ENCODE measurements at places on chromosomes 2 and 18.

- DNase-seq: no peak
Observed at GRCh38 chr2:70145851-70146739, 44.7 kb downstream of the C2orf42 start.

- DNase-seq: no peak
Observed at GRCh38 chr2:198394208-198394607, 589.8 kb downstream of the PLCL1 start.

DNA sequence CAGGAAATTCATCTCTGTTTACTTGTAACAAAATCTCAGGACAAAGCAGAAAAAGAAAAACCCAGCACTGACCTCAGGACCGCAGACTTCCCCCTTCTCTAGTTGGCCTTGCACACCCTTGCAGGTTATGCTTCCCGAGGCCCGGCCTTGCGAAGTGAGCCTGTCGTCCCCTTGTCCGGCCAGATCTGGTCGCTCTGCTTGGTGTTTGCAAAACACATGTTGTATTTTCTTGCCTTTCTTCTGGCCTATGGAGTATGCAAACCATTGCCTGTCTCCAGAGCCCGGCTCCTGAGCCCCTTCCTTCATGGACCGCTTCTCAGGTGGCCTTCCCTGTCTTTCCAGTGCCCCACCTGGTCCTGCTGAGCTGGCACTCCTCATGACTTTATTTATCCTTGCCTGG, 4.8 kb downstream of the IMPA2 start:
- DNase-seq: no peak

DNA sequence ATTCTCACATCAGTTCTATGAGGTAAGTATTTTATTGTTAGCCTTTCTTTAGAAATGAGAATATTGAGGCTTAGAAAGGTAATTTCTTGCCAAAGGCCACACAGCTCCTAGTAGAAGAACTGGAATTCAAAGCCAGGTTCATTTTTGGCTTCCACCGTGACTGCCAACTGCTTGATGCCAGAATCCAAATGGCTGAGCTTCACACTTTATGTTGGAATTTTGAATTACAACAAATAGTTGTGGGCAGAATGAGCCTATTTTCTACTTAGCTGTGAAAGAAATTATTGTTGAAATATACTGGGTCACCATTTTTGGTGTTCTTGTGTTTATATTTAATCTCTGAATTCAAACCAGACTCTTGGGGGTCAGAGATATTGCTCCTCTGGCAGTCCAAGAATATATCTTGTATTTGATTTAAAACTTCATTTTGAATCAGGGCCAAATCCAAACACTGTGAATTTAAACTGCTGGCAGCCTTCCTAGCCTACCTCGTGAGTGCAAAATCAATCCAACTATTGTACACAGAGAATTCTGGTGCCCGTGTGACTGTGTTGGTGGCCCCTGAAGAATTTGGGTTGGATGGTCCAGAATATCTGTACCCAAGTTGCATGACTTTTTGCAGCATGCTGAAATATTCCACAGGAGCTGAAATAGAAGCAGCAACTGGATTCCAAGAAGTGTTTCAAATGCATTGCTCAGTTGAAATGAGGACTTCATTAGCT, 35.6 kb upstream of the LPIN1 start:
- DNase-seq: no peak

- DNase-seq: no peak
Observed at GRCh38 chr2:241314226-241315092, 1.0 kb downstream of the HDLBP start.

GRCh38 chr18:56433919-56434318, 204.5 kb downstream of the TXNL1 start:
- no peak for DNase-seq

GRCh38 chr2:236629961-236630872, 60.6 kb downstream of the ACKR3 start:
- no peak for DNase-seq

DNA sequence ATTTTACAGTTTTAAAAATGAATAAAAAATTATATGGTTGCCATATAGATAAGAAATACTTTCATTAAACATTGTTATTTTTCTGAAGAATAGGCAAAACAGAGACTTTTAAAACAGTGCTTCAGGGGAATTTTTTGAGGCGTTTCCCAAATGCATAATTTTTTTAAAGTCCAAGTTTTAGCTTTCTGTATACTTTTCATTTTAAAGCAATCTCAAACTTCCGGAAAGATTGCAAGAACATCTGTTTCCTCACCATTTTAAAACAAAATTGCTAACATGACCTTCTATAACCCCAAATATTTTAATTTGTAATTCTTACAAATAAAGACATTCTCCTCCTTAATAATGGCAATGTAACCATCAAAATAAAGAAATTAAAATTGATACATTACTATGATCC, 15.1 kb upstream of the MBD2 start:
- no peak for DNase-seq
